Stimulated activated CD8-positive, alpha-beta memory T cell treated with anti-CD3 and anti-CD28 coated beads, Interleukin-2, amount 100 ng/mL, for 48 hours (primary cell): ENCODE measurements at places on chromosomes 3 and 15.

DNA sequence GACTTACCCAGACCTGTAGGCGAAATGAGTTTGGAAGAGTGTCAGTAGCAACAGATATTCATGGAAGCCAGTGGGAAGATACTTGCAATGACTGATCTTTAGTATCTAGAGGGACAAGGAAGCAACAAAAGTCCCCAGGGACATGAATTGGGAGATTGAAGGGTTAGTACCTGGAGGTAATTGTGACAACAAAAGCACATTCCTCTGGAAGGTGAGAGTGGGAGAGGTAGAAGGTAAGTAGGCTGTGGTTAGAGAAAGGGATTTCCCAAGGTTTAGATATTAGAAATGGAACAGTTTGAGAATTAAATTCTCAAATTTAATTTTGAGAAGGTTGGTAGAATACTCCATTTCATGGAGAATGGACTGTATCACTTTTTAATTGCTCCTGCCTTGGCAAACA is 191.4 kb downstream of the AKAP13 start:
- DNase-seq = no peak

GRCh38 chr15:66936109-66936860 is 129.1 kb upstream of the SMAD3 start:
- no peak for DNase-seq

DNA sequence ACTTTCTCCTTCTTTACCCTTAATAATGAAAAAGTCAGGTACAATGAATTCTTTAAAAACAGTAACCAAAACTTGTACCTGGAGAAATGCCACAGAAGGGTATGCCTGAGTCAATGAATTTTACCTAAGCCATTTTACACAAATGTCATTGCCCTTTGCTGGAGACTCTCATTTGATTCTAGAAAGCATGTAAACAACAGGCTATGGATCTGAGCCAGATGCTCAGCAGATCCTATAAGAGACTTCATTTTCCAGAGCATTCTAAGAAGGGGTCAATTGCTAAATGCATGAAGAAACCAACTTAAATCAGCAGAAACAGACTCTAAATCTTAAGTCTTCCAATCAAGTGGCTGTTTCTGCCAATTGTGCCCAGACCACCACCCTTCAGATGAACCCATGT is 83.8 kb upstream of the GALNT15 start:
- no peak for DNase-seq

DNA sequence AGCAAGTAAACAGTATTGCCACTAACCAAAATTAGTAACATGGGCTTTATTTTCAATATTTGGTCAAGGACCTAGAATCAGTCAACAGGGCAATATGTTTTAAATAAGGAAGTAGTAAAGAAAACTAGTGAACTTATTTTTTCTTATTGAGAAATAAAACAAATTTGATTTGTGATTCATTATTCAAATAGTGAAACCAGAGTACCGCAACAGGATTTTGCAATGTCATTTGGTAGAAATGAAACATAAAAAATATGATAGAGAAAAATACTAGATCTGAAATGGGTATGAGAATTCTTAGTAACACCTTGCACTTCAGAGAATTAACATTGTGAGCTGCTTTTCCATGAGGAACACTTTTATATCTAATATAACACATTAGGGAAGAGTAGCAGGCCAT is 291.8 kb upstream of the GBE1 start:
- no peak for DNase-seq

DNA sequence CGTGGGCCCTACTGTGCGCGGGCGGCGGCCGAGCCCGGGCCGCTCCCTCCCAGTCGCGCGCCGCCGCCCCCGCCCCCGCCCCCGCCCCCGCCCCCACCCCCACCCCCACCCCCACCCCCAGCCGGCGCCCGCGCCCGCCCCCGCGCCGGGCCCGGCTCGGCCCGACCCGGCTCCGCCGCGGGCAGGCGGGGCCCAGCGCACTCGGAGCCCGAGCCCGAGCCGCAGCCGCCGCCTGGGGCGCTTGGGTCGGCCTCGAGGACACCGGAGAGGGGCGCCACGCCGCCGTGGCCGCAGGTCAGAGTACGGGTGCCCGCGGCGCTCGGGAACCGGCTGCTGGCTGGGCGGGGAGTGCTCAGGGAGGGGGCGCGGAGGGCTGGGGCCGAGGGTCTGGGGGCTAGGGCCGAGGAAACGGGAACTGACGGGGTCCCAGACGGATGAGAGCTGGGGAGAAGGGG is 1.1 kb upstream of the PPARG start:
- peak; percentile 7 for DNase-seq

GRCh38 chr15:90478846-90479481 is 50.8 kb upstream of the CRTC3 start:
- no peak for DNase-seq

GRCh38 chr3:55343486-55344357 is 143.4 kb downstream of the WNT5A start:
- DNase-seq = no peak

DNA sequence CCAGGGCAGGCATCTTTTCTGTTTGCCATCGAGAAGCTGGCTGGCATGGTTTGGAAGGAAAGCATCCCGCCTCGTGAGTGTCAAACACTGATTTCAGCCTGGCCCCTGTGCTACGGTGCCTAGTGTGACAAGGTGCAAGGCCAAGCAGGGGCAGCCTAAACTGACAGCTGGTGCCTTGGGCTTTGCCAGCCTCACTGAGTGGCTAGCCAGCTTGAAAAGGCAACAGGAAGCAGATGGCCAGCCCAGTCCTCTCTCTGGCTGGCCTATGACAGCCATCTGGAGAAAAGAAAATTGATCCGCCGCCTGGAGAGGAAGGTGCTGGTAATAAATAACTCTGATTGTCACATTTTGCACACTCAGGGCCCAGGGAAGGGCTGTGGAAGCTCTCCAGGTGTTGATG is 52.2 kb downstream of the C3orf85 start:
- no peak for DNase-seq

DNA sequence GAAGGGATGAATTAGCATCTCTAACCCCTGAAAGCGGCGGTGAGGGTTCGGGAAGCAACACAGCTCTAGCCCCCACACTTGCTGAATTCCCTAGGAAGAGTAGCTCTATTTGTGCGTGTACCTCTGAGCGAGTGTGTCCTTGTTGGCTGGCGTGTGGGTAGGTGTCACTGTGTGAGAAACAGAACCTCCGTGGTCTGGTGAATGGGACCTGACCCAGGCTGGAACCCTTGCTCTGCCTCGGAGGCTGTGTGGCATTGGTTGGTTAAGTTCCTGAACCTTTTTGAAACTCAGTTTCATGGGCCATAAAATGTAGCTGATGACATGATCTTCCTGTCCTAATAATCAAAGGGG is 414 bp upstream of the TMEM115 start:
- DNase-seq = no peak
